Activated naive CD4-positive, alpha-beta T cell (primary cell): ENCODE measurements at places on chromosomes 12 and 14.

DNA sequence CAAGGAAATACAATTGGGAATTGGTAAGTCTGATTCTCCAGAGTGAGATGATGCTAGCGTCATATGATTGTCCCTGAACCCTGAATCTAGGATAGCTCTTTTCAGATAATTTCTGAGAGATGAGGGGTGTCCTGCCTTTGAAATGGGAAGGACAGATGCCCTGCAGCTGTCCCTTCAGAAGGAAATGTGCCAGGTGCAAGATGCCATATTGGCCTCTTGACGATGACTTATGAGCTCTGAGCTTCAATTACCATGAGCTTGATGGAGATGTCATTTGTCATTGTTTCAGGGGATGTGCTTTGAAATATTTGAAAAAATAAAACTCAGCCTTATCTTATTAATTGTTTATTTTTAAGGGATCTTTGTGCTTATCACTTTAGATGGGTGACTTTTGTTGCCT is 185.1 kb downstream of the DACT1 start:
- no peak for DNase-seq

DNA sequence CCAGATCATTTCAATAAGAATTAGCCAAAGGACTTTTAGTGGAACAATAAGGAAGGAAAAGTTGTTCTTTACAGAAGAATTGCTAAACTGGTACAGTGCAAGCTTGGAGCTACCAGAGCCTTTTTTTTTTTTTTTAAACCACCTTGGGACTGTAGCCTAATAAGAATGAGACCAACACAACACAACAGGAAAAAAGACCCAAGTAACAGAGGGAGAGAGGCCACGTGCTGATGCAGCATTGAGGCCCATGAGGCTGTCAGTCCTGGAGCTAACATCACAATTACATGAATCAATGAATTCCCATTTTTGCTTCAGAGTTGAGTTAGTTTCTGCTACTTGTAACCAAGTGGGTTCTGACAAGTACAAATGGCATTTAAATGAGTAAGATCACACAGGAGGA is 149.0 kb upstream of the EEA1 start:
- DNase-seq: no peak

DNA sequence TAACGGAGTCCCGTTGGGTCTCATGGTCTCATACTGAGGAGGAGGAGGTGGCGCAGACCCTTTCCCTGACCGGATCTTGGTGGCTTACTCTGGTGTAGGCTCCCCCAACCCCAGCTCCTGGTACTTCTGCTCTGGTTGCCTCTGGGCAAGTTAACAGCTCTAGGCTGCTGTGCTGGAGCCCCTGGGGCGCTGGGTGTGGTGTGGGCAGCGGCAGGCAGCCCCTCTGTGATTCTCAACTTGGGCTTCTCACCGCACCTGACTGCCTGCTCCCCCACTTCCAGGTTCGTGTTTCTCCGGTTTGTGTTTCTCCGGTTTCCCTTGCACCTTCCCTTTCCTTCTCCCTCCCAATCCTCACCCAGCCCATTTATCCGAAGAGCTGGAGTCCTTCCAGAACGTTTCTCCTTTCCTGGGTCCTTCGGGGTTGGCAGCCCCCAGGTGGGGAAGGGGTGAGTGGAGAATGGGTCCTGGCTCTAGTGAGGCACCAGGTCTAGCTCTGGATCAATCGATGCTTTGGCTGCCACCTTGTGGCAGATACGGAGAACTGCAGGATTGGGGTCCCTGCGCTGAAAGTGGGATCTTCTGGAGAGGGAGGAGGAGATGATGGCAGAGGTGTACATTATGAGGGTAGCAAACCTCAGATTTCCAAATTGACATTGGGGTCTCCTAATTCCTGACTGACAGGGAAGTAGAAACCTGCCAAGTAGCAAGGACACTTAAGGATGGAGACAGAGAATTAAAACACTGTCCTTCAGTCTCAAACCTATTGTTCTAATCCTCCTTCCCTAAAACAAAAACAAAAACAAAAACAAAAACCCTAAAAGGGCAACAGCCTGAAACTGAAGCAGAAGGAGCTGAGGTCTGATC is 8.3 kb downstream of the CISTR start:
- DNase-seq: peak; percentile 46

DNA sequence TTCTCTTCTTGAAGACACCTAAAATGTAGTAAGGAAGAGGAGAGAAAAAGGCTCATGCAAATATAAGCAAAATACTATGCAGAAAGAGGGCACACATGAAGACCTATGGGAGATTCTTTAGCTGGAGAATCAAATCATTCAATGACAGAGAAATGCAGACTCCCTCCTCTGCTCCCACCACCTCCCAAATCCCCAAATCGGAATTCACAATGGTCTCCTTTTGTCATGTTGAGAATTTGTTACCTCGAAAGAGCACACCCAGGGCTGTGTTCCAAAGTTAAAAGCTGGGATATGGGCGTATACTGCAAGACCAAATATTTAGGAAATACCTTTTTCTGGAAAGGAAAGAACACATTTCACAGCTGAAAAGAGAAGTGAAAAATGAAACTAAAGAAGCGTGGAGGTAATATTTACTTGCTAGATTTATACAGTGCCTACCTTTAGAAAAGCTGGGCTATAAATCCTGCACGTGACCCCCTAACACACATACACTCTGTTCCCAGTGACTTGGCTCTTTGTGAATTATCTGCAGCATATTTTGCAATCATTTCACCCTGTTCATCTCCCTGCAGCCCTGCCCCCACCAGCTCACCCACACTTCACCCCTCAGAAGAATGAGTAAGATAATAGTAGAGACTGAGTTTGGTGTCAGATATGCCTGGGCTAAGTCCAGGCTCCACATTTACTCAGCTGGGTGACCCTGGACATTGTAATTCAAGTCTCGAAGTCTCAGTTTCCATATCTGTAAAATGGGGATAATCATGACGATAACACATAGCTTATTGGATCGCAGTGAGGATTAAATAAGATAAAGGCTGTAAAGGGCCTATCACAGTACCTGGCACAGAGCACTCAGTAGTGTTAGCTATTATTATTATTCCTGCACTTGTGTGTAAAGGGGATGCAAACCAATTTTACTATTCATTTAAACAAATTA is 2.9 kb upstream of the CACNA1C start:
- DNase-seq: no peak
